Activated CD4-positive, alpha-beta memory T cell treated with anti-CD3 and anti-CD28 coated beads for 36 hours (primary cell): ENCODE measurements at places on chromosomes 1 and 21.

DNA sequence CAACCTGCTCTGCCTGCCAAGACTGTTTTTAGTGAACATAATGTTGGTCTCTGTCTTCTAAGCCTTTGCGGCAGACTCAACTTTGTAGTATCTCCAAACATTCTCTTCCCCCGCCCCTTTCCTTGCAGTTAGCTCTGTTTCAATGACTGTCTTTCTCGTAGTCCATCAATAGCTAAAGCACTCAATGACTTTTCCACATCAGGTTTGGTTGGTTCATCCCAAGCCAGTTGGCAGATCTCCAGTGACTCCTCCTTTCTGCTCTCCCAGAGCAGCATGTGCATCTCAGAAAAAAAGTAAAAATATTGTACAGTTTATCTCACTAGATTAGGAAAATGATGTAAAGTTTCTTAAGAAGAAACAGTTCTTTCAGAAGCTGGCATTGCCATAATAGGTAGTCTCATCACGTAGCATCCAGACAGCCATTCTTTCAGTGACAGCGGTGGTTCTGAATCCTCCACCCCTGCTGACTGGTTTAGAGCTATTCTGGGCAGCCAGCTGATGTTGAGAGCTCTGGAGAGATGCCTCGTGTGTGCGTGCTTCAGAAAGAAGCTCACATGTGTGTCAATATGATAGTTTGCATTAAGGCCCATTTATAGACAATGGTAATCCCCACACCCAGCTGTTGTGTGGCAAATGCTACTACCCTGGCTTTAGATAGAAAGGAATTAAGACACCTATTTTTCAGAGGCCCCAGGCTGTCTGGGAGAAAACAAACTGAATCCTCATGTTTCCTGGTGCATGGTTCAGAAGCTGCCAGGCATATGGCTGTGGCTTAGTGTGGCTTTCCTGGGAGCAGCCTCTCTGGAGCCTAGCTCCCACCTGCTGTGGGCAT, 53.2 kb downstream of the CNN3 start:
- no peak for DNase-seq

- peak; percentile 58 for DNase-seq
Measured at GRCh38 chr1:16905110-16905867, 9.5 kb downstream of the RNU1-2 start.

- DNase-seq = no peak
Measured at GRCh38 chr1:21567241-21568005, 58.2 kb downstream of the ALPL start.

GRCh38 chr1:64701886-64702285, 43.0 kb upstream of the RAVER2 start:
- DNase-seq = no peak

DNA sequence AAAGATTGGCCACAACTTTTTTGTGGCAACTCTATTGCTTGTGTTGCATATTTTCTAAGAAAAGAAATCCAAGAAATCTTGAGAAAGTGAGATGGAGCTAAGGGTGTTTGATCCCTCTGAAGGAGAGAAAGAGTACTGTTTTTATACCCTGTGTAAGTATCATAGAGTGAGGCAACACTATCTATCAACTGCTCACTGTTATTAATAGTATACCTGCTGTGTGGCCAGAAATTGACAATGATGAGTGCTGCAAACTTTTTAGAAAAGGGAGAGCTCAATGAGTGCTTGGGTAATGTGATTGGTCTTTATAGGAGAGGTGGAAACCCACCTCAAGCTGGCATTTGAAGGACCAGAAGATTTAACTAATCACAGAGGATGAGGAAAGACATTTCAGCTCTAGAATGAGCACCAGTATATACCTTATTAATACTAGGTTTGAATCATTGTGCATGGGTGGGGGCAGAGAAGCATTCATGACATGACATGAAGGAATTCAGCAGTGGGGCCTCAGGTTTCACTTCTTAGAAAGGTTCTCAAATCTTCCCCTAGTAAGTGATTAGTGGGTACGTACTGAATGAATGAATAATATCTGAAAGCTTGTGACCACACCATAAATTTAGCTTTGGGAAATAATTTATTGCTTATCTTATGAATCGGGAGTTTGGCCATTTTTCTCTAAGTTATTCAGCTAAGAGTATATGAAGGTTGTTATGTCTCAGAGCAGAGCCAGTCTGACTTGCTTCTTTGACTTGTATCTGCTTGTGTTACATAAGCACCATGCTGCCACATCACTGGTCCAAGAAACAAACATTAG, 169.2 kb upstream of the SGIP1 start:
- DNase-seq = peak; percentile 39

GRCh38 chr1:108158893-108159453, 41.2 kb downstream of the SLC25A24 start:
- DNase-seq = no peak

GRCh38 chr21:39209334-39209688, 26.1 kb upstream of the PSMG1 start:
- no peak for DNase-seq

DNA sequence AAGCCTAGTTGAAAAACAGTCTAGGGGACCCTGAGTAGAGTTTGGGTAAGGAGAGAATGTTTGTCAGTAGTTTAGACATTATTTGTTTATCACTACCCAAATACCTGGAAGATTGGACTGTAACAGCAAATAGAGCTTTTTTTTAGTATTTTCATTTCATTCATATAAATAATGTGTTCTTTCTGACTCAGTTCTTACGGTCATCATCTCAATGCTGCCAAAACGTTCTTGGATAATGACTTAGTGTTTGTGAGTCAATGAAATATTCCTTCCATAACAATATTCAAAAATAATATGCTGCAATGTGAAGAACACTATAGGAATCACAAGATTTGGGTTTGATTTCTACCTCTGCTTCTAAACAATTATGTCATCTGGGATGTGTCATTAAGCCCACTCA, 400.0 kb upstream of the PKN2 start:
- no peak for DNase-seq

DNA sequence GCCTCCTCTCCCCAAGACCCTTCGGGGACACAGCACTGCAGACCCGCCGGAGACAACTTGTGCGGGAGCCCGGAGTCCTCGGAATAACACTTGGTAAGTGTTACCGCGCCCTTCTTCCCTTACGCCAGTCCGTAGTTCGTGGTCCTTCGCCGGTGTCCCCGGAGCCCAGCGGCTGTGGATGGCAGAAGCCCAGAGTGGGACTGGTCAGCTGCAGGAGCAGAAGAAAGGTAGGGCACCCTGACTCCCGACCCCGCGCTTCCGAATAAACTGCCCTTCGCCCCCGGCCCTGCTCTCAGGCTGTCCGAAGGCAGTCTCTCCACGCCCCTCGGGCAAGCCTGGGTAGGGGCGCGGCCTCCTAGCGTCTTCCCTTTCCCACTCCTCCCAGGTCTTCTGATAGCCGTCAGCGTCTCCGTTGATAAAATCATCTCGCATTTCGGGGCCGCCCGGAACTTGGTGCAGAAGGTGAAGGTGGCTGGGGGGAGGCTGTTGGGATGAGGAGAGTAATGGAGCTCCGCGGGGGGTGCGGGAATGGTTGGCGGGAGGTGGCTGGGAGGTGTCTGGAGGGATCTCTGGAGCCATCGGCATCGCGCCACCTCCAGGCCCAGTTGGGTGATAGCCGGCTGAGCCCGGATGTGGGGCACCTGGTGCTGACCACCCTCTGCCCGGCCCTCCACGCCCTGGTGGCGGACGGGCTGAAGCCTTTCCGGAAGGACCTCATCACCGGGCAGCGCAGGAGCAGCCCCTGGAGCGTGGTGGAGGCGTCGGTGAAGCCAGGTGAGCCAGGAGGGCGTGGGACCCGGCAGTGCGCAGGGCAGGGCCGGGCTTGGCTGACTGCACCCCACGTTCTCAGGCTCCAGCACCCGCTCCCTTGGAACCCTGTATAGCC, 4.3 kb downstream of the RUSC1 start:
- peak; percentile 38 for DNase-seq

GRCh38 chr1:150796374-150796773, 11.7 kb downstream of the CTSK start:
- DNase-seq = no peak

- no peak for DNase-seq
Measured at GRCh38 chr1:245036102-245036501, 118.7 kb upstream of the KIF26B start.

DNA sequence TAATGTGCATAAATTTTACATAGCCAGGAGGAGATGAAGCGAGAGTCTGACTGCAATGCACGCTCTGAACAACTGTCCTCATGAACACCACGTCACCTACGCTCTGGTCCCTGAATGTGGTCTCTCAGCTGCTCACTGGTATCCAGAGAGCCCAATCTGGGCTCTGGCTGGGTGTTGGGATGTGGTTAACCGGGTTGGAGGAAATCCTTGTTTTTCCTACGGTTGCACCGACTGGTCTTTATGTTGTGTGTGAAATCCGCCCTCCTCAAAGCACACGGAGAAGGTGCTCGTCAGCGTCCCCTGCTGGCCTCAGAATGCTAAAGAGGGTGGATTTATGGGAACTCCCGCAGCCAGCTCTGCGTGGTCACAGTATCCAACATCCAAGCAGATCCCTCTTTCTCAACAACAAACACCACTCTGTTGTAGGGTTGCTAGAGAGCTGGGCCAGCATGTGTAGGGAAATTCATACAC, 51.8 kb upstream of the FAM89A start:
- peak; percentile 56 for DNase-seq
